ENCODE measurements at places on chromosomes 13 and 19.

DNA sequence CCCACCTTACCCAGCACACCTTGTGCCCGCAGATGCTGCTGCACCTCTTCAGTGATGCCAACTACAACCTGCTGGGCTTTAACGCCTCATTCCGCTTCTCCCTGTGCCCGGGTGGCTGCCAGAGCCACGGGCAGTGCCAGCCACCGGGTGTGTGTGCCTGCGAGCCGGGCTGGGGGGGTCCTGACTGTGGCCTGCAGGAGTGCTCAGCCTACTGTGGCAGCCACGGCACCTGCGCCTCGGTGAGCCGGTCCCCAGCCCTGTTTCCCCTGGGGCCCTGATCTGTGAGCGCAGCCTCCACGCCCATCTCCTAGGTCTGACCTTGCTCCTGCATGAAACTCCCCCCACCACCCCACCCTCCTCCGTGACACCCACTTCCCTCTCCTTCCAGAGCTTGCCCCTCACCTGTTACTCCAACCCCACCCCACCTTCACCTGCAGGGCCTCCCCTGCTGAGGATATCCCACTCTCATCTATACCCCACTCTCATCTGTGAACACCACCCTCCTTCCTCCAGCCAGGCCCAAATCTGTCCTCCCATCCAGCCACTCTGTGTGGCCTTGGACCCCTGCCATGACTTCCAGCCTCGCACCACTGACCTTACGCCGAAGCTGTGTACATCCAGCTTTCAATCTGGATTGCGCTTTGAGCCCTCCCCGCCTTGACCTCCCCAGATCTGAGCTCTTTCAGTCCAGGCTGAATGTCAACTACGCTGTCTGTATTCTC, 8.7 kb downstream of the MEGF8 start:
- DNase-seq: no peak

- DNase-seq: no peak
Measured at GRCh38 chr13:24631922-24632321, 48.3 kb upstream of the ATP12A start.

GRCh38 chr19:58482372-58482771, 6.2 kb downstream of the ZNF446 start:
- no peak for DNase-seq

GRCh38 chr13:76707360-76707759, 178.8 kb downstream of the KCTD12 start:
- DNase-seq: peak; percentile 65

DNA sequence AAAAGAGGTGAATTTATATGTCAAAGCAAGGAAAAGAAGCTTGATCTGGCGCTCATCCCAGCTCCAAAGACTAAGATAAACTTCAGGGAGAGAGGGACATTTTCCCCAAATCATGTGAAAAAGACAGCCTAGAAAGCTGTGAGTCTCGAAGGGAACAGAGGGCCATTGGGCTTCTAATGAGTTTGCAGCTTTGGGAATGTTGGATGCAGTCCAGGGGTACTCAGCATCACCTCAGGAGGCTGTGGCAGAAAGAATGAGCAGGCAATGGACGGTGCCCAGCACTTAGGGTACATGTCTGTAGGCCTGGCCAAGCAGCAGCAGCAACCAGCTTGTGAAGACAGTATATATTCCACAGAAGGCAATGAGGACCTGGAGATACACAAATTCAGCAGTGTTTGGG, 25.7 kb upstream of the WASF3 start:
- DNase-seq: no peak

- DNase-seq: peak; percentile 6
Measured at GRCh38 chr13:83940742-83941141, 58.5 kb upstream of the SLITRK1 start.

GRCh38 chr13:72590091-72590740, 137.2 kb downstream of the MZT1 start:
- DNase-seq: no peak

DNA sequence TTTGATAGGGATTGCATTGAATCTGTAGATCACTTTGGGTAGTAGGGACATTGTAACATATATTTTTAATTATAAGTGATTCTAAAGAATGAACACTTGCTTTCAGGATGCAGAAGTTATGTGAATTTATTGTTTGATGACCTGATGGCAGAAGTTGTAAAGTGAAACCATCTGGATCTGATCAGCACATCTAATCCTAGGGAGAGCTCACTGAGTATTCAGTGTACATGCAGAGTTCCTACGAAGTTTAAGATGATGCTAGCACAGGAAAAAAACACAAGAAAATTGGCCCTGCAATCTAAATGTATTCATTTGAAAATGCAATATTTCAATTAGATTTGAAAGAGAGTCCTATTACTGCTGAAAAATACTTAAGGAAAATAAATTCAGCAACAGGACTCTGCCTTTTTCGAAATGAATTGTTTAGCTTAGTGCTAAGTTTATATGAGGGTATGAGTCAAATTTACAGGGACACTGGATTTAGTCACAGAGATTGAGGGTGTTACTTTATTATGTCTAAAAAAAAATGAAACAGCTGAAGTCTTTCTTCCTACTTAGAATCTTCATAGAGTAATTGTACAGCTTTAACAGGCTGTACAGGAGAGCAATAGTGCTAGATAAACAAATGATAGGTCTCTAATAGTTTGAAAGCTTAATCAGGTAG, 385.7 kb downstream of the DCT start:
- DNase-seq: no peak

DNA sequence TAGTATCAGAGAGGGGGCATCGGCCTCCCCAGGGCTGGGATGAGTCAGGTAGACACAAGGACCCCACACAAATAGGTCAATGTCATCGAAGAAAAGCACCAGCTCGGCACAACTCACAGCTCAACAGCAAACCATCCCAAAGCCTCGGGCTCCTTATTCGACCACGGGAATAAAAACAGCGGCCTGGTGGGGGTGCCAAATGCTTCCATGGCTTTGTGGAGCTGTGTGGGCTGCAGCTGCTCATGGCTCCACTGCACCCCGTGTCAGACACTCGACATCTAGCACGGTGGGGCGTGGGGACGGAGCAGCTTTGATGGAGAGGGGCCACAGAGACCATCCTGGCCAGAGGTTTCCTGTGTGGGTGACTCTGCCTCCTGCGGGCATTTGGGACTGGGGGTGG, 212.5 kb upstream of the SOX1 start:
- no peak for DNase-seq

DNA sequence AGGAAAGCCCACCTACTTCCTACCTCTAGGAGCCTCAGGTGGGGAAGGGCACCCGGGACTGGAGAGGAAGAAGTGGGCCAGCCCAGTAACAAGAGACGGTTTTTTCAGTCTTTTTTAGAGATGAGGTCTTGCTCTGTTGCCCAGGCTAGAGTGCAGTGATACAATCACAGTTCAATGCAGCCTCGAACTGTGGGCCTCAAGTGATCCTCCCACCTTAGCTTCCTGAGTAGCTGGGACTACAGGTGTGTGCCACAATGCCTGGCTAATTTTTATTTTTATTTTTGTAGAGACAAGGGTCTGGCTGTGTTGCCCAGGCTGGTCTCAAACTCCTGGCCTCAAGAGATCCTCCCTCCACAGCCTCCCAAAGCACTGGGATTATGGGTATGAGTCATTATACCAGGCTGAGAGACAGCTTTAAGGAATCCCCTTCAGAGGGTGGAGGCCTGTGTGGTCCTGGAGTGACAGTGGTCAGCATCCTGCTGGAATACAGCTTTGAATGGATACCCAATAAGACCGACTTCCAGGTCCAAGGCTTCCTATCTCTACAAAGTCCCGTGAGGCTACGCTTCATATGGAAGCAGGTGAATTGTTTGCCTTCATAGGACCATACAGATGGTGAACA, 63.0 kb downstream of the SLC15A1 start:
- no peak for DNase-seq

DNA sequence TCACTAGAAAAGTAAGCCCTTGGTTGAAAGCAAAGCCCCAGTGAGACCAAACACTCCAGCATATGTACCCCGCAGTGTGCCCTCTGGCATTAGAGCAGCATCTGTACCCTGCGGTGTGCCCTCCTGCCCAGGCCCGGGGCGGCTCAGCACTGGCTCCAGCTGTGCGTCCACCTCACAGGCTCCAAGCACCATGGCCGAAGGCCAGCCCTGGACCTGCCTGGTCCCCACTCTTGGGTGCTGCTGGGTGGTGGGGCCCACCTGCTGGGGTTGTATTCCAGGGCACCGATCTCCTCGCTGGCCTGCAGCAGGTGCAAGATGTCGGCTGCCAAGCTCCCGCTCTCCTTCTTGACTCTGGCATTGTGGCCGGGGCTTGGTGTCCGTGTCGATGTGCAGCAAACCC, 230.2 kb downstream of the TUBA3C start:
- DNase-seq: no peak

DNA sequence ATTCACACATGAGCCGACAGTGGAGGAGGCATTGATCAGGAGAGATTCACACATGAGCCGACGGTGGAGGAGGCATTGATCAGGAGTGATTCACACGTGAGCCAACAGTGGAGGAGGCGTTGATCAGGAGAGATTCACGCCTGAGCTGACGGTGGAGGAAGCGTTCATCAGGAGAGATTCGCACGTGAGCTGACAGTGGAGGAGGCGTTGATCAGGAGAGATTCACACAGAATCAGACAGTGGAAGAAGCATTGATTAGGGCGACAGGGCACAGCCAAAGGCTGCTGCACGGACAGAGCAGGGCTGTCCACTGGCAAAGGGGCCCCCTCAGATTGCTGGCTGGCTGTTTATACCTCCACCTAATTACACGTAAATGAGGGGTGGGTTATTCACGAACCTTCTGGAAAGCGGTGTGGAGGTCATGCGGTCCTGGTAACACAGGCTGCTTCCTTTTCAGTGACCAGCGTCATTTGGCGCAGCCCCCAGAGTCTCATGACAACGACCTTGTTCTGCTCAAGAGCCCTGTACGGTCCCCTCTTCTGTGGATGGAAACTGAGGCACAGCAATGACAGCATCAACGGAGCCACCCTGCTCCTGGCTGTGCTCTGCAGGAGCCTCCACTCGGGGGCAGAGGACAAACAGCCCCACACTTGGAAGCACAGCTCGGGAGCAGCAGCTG, 50.6 kb upstream of the GAS6 start:
- no peak for DNase-seq

DNA sequence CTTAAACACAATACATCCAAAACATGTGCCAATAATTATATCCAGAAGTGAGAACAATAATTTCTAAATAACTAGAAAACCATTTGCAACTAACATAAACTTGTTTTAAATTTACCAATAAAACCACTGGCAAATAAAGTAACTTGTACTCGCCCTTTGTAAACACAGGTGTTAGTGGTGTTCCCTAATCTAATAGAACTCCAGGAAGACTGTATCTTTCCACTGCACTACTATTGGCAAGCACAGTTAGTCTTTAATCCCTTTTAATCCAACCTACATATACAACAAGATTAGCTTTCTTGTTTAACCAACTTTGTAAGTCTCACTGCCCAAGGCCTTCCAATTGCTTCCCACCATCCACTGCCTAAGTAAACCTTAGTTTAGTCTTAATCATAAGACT, 79.5 kb downstream of the PCDH9 start:
- no peak for DNase-seq

GRCh38 chr13:83086088-83086487, 796.2 kb downstream of the SLITRK1 start:
- no peak for DNase-seq

DNA sequence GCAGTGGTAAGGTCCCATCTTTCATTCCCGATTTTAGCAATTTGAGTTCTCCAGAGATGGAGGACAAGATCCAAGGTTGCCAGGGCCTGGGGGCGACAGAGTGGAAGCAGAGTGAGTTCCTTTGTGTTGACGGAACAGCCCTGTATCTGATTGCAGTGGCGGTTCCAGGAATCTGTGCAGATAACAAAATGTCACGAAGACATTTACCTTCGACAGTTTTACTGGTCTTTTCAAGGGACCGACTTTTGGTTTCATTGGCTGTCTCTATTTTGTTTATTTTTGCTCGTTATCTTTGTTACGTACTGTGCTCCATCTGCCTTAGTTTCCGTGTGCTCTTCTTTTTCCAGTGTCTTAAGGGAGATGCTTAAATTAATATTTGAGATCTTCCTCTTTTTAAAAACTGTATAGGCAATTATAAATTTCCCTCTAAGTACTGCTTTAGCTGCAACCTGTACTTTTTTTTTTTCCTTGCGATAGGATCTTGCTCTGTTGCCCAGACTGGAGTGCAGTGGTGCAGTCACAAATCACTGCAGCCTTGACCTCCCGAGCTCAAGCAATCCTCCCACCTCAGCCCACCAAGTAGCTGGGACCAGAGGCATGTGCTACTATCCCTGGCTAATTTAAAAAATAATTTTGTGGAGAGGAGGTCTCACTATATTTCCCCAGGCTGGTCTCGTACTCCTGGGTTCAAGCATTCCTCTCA, 23.2 kb downstream of the KDM4B start:
- no peak for DNase-seq

- no peak for DNase-seq
Measured at GRCh38 chr13:33657274-33657673, 160.7 kb upstream of the RFC3 start.

- DNase-seq: no peak
Measured at GRCh38 chr13:99686944-99687411, 185.7 kb downstream of the TM9SF2 start.

Data from astrocyte of the spinal cord (primary cell).